Osteocyte (in vitro differentiated cells): ENCODE measurements at places on chromosomes 1 and 21. TPM values are rescaled to one million over a fixed set of nuclear protein-coding genes. Genes with fewer than 3 reads are reported as not detected.

DNA sequence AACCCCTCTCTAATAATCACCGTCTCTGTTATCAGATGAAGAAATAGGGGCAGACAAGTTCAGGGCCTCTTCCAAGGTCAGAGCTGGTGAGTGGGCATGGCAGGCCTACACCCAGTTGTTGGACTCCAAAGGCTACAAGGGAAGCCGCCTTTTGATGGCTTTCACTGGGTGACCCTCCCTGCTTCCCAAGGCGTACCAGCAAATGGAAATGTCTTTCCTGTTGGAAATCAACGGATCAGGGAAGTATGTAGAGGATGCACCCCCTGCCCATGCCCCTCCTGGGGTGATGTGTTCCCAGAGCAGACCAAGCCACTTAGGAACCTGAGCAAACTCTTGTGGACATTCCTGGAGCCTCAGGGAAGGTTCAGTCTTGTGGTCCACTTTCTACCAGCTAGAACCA is 47.4 kb downstream of the LGR6 start:
- DNase-seq, result no peak

GNPAT gene
- total RNA-seq, result 37.3 and 39.9 TPM in 2 replicates

DNA sequence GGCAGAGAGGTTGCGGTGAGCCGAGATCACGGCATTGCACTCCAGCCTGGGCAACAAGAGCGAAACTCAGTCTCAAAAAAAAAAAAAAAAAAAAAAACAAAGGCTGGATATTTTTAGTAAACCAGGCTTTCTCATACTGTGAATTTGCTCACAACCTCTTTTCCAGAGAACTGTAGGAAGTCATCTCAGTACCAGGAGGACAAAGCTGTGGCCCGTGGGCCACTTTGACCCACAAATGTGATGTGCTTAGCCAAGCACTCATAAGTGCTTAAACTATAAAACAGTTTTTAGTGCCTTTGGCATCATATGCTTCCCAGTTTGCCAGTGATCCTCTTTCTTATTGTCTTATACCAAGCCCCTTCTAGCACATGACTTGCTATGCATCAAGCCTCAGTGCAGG is 46.5 kb downstream of the RNF11 start:
- DNase-seq, result peak; percentile 11

ZNF593OS gene
- not detected in 2 replicates for total RNA-seq

TDRD10 gene
- not detected in 2 replicates for total RNA-seq

- peak; percentile 92 for DNase-seq
Observed at GRCh38 chr1:169427081-169427641, at the start of gene CCDC181. Gene CCDC181, minus strand, starts transcription at chr1:169427474. Its CDS starts 2,547 bp downstream, at chr1:169424927.

ZBTB7B gene
- 34.4 and 37.8 TPM in 2 replicates for total RNA-seq

- DNase-seq, result peak; percentile 48
Observed at GRCh38 chr1:244391761-244392160, 59.9 kb downstream of the ADSS2 start.

- DNase-seq, result no peak
Observed at GRCh38 chr1:67515324-67516080, 85.3 kb upstream of the SERBP1 start.

GRCh38 chr21:18157406-18157805 is 87.2 kb upstream of the CHODL start:
- DNase-seq, result no peak

PDZK1 gene
- total RNA-seq, result 0.31 and 0.40 TPM in 2 replicates

MAP10 gene
- total RNA-seq, result 0.38 and 0.52 TPM in 2 replicates

DNA sequence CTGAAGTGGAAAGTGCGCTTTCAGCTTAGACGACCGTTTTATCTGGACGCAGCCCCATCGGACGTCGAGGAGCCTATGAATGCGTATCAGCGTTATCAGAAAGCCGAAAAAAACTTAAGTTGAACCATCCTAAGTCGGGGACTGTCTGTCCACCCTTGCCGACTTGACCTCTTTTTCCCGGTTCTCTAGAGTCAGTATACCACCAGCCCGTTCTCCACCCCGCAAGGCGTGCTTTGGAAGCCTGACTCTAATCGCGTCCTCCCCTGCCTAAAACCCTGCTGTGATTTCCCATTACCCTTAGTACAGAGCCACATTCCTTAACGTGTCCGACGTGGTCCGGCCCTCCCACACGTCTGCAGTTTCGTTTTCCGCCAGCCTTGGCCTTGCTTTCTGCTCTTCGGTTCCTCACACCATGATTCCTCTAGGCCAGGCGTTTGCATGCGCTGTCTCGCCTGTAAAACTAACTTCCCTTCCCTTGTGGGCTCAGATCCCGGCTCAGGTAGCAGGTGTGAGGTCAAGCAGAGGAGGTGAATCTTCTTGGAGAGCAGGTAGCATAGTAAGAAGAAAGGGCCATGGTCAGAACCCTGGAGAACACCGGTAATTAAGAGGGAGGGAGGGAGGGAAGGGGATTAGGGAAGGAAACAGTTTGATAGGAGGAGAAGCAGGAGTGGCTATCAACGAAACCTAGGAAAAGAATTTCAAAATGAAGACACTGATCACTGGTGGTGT is 865 bp downstream of the ADPRS start:
- DNase-seq, result no peak

BCAN gene
- total RNA-seq, result 0.29 and 0.43 TPM in 2 replicates

HSD11B1 gene
- not detected in 2 replicates for total RNA-seq

DNA sequence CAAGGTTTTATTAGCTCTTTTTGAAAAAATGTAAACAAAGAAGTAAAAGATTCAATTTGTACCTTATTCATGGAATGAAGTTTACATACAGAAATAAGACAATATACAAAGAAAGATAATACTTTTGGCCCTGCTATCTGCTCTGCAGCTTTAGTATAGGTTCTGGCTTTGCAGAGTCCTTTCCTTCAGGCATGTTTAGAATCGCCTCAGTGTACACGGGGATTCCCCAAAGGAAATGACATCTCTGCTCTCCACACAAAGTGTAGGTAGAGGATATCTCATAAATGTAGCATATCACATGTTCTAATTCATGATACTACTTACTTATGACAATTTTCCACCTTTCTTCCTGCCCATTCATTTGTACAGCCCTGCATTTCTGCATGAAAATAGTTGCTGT is 222.6 kb upstream of the DPYD start:
- DNase-seq, result no peak

DNA sequence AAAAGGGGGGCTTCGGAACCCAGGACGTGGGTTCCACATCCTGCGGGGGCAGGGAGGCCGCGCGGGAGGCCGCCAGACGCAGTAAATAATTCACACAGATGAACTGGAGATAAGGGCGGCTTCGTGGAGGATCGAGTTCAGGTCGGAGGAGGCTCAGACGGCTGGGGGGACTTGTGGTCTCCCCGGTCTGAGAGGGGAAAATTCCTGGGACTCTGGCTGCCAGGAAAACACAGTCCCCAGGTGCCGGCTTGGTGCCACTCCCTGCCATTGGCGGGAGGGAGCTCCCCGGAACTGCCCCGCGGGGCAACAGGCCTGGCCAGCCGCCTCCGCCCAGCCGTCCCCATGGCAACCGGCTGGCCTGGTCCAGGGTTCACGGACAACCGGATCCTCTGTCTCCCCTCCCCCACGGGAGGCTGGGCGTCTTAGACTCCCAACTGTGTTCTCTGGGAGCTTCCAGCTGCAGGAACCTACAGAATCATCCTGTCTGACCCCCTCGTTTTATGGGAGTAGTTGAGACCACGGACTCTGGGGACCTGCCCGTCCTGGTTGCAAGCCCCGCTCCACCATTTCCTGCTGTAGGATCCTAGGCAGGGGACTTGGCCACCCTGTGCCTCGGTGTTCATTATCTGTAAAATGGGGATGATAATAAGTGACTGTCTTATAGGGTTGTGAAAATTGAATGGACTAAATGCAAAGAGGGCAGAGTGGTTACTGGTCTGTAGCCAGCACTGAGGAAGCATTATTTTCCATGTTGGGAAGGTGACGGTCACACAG is 9.6 kb downstream of the CAMK2N1 start:
- DNase-seq, result no peak

GRCh38 chr1:236167154-236167553 is 24.8 kb downstream of the GPR137B start:
- no peak for DNase-seq

DNA sequence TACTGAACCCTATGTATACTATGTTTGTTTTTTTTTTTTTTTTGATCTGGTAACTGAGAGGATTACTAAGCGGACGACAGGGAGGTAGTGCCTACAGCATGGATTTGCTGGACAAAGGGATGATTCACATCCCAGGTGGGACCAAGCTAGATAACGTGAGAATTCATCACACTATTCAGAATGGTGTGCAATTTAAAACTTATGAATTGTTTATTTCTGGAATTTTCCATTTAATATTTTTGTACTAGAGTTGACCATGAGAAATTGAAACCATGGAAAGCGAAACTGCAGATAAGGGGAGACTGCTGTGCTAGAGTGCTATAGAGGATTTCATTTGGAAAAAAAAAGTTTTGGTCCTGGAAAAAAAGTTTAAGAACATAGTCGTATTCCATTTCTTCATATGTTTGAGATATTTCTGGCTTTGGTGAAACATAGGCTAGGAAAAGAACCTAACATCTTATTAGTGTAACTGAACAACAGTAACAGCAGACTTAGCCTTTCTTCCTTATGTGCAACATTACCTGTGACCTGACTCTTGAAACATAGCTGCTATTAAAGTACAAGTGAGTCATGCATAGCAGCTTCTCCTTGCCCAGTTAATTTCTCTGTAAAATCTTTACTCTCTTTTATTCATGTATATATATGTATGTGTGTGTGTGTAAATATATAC is 202.5 kb downstream of the FGGY start:
- no peak for DNase-seq

EPHA10 gene
- total RNA-seq, result not detected in 2 replicates

TMEM240 gene
- total RNA-seq, result 12.4 and 16.6 TPM in 2 replicates

- DNase-seq, result no peak
Observed at GRCh38 chr1:95407886-95408291, 173.9 kb downstream of the RWDD3 start.

NFASC gene
- total RNA-seq, result 0.13 TPM in 1 of 2 replicates, not detected in the other

- DNase-seq, result no peak
Observed at GRCh38 chr1:181784039-181784683, 277.4 kb downstream of the ZNF648 start.

DNA sequence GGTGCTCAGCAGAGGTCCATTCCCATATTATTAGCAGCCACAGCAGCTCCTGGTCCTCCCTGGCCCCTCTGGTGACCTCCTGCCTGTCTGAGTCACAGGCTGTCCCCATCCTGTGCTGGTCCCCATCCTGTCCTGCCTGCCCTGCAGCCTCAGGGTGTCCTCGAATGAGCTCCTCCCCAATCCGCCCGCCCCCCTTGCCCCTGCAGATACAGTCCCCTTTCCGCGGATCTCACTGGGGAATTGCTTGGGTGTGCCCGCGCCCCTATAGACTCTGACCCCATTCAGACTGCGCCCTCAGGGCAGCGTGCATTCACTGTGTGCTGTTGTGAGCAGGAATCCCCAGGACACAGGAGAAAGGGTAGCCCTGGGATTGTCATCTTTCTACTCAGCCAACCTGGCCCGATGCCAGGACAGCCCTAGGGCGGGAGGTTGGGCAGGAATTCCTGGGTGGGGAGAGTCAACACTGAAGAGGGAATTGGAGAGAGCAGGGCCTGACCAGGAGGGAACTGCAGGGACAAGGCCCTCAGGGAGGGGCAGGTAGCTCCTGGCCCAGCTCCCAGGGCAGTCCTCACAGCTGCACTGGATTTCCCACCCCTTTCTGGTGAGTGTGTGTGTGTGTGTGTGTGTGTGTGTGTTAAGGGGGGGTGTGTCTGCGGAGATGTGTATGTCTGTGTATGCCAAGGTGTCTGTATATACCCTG is 1.1 kb upstream of the GUCA2A start:
- peak; percentile 94 for DNase-seq
